ENCODE measurements at places on chromosomes 6 and 20.
A peak's percentile ranks its signal among the peaks of the same experiment; 100 is the strongest.

GRCh38 chr20:35001596-35002362 is 46.1 kb downstream of the MYH7B start:
- no peak for DNase-seq

DNA sequence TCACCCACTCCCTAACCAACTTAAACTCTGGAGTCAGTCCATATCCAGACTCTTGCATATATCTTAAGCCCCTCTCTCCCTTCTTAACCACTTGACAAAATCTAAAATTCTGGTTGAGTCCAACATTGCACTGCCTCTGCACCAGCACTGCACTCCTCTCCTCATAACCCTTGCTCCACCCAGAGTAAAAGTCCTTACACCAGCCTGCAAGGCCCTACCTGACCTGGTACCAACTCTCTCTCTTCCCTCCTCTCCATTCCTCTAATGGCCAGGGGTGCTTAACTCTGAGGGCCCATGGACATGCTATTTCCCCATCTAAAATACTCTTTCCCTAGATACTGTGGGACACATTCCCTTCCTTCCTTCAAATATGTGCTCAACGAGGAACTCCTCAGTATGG is 21.0 kb downstream of the STX7 start:
- no peak for DNase-seq

GRCh38 chr20:556984-557383 is 13.4 kb upstream of the CSNK2A1 start:
- DNase-seq: no peak

DNA sequence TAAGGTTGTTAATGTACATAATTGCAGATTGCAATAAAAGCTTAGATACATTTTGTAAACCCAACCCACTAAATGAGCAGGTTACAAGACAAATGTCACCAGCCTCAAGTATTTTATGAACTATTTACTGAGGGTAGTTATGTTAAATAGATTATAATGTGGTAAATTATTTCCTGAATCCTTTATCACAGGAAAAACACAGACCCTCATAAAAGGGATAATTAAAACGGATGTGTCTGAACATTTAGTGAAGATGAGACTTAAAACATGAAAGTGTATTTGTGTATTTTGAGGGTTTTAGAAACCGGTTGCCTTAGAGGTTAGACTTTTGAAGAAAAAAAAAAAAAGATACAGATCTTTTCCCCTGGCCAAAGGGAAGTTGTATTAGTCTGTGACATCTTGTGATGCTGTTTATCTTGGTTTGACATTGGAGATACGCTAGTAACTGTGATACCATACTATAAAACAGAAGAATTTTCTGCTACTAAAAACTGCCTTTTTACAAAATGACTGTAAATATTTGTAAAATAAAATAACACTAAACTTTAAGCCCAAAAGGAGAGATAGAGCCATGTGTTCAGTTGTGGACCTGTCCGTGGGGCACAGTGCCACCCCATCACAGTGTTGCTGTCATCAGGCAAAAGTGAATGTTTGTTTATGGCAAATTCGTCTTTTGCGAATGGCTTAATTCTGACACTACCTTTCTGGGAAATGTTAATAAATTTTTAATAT is 9.7 kb downstream of the DYNLT1 start:
- DNase-seq: no peak

DNA sequence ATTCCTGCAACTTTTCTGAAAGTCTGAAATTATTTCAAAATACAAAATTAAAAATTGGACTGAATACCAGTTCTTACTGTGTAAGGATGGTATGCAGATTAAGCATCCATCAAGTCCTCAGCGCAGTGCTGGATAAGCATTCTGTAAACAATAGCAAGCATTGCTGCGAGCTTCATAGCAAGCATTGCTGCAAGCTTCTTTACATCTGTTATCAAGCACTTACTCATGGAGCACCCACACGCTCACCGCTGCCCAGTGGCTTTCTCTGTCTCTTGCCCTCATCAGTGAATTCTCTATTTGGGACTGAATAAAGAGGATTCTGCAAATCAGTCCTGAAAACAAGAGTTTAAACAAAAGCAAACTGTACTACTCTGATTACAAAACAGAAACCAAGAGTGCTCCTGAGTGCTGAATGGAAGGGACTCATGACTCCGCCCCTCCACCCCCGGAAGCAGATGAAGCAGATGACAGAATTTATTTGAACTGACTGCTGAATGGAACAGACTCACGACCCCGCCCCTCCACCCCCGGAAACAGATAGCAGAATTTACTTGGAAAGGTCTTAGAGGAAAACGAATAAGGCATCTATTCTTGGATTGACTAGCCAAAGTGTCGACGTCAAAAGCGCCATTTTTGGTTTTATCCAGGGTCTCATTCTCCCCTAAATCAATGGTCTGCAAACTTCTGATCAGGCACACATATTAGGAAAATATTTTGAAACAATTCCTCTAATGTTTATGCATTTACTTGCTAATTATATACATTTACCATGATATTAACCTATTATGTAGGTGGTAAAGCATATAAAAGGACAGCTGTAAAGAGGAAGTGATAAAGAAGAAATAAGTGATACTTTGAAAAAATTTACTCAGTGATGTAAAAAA is 22.1 kb upstream of the EYA2 start:
- no peak for DNase-seq

GRCh38 chr6:2816158-2816557 is 25.5 kb downstream of the SERPINB1 start:
- DNase-seq: no peak

- no peak for DNase-seq
Observed at GRCh38 chr6:137968901-137969300, 101.8 kb downstream of the TNFAIP3 start.

DNA sequence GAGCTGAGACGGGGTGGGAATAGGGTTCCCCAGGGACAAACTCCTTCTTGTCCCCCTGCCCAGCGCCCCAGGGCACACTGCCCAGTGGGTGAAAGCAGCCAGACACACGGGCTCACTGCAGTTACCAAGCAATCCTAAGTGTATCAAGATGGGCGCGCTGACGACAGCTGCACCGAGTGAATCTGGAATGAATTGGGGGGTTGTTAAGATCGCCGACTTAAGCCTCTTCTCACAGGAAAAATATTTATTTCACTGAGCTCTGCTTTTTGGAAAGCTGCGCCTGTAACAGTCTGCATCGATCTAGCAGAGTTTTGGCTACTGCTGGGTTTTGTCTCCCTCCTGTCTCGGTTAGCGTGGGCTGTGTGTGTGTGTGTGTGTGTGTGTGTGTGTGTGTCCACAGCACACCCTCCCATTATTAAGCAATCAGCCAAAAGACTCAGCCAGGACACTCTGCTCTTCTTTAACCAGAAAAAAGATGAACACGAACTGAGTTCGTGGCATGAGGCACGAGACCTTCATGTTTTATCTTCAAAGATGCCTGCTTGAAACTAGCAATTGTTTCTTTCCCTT is 35.9 kb downstream of the RIPOR3 start:
- no peak for DNase-seq

GRCh38 chr20:50229156-50229607 is 38.6 kb downstream of the CEBPB start:
- DNase-seq: no peak

DNA sequence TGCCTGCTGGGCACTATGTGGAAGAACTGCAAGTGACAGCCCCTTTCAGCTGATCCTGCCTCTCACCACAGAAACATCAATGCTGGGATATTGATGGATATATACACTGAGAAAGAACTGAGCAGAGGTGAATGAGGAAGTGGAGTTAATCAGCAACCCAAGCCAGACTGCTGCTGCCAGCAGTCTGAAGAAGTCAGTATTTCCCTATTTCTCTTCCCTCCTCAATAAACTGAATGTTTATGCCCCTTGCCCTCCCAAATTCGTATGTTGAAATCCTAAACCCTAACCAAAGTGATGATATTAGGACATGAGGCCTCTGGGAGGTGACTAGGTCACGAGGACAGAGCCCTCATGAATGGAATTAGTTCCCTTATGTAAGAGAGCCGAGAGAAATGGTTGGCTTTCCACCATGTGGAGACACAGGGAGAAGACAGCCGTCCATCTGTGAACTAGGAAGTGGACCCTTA is 76.3 kb downstream of the CDK19 start:
- DNase-seq: no peak

DNA sequence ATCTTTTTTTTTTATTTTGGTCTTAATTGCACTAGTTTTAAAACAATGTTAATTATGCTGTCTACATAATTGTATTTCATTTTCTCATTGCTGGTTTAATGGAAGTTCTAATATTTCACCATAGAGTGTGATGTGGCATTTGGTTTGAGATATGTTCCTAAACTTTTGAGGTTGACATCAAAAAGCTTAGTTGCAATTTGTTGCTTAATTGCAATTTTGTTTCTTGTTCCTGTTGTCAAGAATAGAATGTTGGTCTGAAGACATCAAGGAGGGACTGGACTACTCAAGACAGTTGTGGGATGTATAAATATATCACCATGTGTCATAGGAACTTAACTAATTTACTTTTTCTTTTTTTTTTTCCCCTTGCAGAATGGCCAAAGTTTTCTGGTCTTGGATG is 12.5 kb downstream of the HSF2 start:
- DNase-seq: no peak

DNA sequence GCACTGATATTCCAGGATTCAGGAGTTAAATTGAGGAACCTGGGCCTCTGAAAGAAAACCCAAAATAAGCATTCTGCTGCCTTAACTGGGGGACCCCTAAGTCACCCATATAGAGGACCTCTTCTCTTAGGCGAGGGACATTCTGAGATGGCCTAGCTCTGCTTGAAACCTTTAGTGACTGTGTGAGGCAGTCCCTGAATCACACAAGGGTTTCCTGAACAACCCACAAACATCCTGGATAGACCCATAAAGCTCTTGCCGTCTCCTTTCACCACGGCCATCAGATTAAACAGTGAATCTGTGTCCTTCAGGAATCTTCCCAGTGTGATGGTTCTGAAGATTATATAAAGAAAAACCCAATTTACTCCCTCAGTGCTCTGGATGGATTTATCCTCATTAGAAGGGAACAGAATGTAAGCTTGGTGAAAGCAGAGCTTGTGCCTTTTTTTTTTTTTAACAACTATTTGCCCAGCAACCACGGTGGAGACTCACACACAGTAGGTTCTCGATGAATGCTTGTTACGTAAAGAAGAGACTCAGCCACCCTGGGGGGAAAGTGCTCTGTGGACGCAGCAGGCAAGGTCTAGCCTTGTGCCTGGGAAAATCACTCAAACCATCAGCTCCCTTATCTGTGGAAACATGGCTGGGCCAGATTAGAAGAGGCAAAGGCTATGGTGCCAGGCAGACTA is 39.1 kb upstream of the SIRPG start:
- DNase-seq: no peak

DNA sequence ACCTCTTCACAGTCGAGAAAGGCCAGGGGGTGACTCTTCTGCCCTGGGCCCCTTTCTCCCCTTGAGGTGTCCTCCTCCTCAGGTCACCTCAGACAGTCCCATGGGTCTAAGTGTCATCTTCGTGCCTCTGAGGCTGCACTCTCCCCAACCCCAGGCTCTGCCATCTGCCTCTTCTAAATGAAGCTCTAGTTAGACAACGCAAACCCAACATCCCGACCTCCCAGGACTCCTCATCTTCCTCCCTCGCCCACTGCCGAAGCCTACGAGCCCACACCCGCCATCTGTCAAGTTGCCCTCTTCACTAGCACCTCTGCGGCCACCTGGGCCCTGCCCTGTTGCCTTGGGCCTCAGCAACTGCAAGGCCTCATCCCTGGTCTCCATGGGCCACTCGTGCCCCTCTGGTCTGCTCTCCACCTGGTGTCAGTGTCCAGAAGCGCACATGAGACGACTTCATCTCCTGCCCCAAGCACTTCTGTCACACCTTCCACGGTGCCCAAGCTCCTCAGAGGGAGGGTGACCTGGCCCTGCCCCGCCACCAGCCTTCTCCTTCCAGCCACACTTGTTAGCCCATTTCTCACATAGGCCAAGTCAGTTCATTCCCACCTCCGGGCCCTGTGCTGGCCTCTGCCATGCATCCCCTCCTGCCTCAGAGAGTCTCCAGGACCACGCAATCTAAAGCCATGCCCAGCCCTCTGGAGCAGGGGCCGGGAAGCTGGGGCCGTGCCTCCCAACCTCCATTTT is 53.8 kb downstream of the RRBP1 start:
- DNase-seq: no peak

- DNase-seq: peak; percentile 58
Observed at GRCh38 chr20:49583669-49584417, 15.9 kb upstream of the PTGIS start.

- DNase-seq: no peak
Observed at GRCh38 chr20:23370274-23370673, 8.3 kb downstream of the GZF1 start.

GRCh38 chr6:149855040-149855654 is 9.0 kb downstream of the LRP11 start:
- no peak for DNase-seq

DNA sequence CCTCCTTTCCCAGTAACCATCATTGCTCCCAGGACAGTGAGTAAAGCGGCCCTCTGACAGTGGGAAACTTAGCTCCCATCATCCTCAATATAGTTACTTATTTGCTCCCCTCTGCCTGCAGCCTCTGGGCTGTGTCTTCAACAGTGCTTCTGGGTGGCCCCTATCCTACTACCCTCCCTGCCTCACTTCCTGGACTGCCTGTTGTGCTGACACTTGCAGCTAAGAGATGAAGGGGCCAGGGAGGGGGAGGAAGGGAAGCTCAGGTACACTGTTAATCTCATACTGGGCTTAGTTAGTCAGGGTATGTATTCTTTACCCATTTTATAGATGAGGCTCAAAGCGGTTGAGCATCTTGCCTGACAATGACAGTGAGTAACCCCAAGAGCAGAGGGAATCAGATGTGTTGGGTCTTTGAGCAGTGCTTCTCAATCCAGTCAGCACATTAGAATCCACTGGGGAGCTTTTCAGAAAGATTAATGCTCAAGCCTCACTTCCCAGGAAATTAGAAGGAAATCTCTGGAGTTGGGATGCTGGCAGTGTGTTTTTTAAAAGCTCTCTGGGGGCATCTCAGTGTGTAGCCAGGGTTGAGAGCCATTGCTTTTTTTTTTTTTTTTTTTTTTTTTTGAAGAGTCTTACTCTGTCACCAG is 27.1 kb upstream of the KCNK5 start:
- DNase-seq: no peak

- no peak for DNase-seq
Observed at GRCh38 chr6:111844921-111845320, 28.3 kb downstream of the FYN start.

- DNase-seq: peak; percentile 33
Observed at GRCh38 chr20:3407040-3407770, at the start of gene DNAAF9. DNAAF9 (minus strand) TSS chr20:3407669; CDS start chr20:3407557, 112 bp downstream.

DNA sequence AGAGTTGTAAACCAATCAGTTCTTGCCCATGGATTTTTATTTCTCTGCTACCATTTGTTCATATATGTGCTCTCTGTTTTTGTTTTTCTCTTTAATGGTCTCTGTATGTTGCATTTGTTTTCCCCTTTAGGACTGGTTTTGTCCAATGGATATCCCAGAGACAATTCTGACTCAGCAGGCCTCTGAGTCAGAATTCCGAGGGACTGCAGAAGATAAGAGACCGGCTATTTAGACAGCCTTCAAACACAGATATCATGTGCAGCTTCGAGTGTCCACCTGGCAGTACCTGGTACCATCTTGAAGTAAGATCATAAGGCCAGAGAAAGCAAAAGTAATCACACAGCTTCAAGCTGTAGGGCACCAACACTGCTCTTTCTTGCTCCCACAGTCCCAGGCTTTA is 125.5 kb downstream of the ELOVL4 start:
- no peak for DNase-seq

GRCh38 chr6:63176181-63176580 is 35.1 kb upstream of the FKBP1C start:
- DNase-seq: no peak

GRCh38 chr6:158040804-158041347 is 59.2 kb downstream of the SYNJ2 start:
- no peak for DNase-seq

GRCh38 chr6:34391473-34391785 is 1.0 kb downstream of the NUDT3 start:
- DNase-seq: no peak

- DNase-seq: no peak
Observed at GRCh38 chr20:16283307-16283706, 289.9 kb downstream of the KIF16B start.

All from NCI-H2081 (cell line).